ENCODE measurements at places on chromosomes 12 and 14. TPM values are rescaled to one million over a fixed set of nuclear protein-coding genes. Genes with fewer than 3 reads are reported as not detected.
A peak's percentile ranks its signal among the peaks of the same experiment; 100 is the strongest.

DNA sequence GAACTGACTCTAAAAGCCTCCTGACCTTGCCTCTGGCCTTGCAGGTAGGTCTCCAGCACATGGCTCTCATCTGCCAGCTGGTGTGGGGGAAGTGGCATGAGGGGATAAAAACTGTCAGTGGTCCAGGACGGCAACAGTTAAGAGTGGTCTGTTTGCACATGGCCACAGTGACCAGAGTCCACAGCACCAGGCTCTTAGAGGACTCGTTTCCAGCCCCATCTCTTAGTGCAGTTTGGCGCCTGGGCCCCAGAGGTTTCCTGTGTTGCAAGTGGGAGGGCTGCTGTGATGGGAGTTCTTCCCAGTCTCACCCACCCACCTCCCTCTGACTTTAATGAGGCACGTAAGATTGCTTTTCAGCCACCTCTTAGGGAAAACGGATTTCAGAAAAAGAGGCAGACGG is 37.0 kb downstream of the APPL2 start:
- DNase-seq = no peak
- H3K27ac ChIP-seq = peak overlapping the region; percentile 6
- peaks cover 5% of the 10 kb centered on the region for H3K4me1 ChIP-seq
- peaks cover 30% of the 10 kb centered on the region for H3K36me3 ChIP-seq

- no peaks in the 10 kb centered on the region for H3K4me1 ChIP-seq
- DNase-seq = no peak
- H3K27me3 ChIP-seq = no peaks in the 10 kb centered on the region
- H3K36me3 ChIP-seq = no peaks in the 10 kb centered on the region
- H3K4me3 ChIP-seq = no peak overlapping the region
Observed at GRCh38 chr12:132302466-132303358, 26.7 kb downstream of the GALNT9 start.

DNA sequence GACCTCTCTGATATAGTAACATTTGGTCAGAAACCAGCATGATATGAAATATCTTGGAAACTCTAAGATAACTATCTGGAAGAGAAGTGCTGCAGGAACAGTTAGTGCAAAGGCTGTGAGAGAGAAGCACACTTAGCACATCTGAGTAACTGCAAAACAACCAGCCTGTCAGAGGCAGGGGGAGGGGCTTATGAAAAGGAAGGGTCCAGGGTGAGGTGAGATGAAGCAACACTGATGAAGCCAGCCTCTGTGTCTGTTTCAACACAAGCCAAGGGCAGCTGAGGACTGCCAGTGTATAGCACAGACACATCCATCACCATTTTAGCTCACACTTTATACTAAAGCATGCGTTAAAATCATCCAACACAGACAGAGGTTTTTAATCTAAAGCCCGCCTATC is 37.4 kb upstream of the OVCH1 start:
- no peaks in the 10 kb centered on the region for H3K4me1 ChIP-seq
- peaks cover 5% of the 10 kb centered on the region for H3K27me3 ChIP-seq
- H3K27ac ChIP-seq = no peak overlapping the region
- H3K36me3 ChIP-seq = no peaks in the 10 kb centered on the region

DNA sequence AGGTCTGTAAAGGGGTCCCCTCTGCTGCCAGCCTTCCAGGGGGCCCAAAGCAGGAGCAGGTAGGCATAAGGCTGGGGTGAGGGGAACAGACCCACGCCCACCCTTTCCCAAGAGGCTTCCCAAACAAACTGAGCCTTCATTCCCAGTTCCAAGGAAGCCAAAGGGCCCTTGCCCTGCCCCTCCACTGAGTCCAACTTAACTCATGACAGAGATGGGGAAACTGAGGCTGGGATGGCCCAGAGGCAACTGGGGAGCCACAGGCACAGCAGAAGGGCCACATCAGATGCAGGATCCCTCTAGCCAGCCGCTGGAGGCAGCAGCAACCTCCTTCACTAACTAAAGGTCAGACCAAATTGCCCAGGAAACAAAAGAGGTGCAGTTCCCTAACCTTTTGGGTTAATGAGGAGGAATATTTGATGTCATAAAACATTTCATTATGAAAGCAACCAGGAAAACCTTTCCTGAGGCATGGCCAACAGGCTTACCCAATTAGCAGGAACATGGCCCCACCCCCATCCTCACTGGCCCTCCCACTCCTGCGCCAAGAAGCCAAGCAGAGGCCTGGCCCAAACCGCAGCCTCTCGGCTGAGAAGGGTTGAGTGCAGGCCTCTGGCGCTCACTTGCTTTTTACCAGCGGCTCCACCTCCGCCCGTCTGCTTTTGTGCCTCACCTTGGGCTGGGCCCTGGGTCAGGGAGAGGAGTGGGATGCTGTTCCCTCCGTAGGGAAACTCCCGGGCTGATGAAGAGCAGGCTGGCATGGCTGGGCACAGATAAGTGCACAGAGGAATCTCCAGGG is 293.5 kb upstream of the RTL1 start:
- no peak for DNase-seq
- H3K4me1 ChIP-seq = no peaks in the 10 kb centered on the region
- H3K27ac ChIP-seq = no peak overlapping the region
- H3K36me3 ChIP-seq = no peaks in the 10 kb centered on the region

TBK1 gene
- 34.6 TPM for total RNA-seq

DNA sequence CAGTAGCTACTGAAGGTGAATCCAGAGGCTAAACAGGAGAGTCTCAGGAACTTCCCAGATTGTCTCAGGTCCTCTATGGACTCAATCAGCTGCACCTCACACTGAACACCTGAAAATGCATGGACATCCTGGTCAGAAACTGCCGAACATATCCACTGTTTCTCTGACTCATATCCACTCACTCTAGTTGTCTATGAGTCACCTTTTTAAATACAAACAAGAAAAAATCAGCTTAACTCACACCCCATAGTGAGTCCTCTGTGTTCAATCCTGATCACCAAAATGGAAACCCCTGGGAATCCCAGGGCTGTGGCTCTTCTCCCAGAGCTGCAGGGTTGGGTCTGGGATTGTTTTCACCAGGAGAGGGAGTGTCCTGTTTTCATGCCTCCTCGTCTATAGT is 556.7 kb downstream of the TMEM121 start:
- no peaks in the 10 kb centered on the region for H3K36me3 ChIP-seq
- peaks cover 21% of the 10 kb centered on the region for H3K4me1 ChIP-seq
- no peak overlapping the region for H3K27ac ChIP-seq
- no peak overlapping the region for H3K4me3 ChIP-seq
- no peak for DNase-seq

RNF212B gene
- total RNA-seq = not detected

HAL gene
- total RNA-seq = 0.09 TPM

DNA sequence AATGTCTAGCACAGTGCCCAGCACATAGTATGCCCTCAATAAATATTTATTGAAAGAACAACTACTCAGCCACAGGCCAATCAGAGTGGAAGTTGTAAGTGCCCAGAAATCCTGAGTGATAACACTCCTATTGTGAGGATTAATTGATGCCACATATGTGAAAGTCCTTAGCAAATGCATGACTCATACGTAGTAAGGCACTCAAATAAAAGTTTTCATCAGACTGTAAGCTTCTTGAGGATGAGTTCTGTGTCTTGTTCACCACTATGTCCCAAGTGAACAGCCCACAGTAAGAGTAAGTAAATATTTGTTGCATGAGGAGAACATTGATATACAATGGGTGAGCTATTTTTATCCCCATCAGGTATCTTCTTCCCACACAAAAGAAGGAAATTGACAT is 24.7 kb upstream of the ANO6 start:
- peaks cover 3% of the 10 kb centered on the region for H3K36me3 ChIP-seq
- no peak overlapping the region for H3K4me3 ChIP-seq
- H3K27me3 ChIP-seq = no peaks in the 10 kb centered on the region
- DNase-seq = no peak

- H3K27ac ChIP-seq = peak overlapping the region; percentile 92
- DNase-seq = no peak
- no peaks in the 10 kb centered on the region for H3K36me3 ChIP-seq
- H3K4me3 ChIP-seq = peak overlapping the region; percentile 53
- H3K27me3 ChIP-seq = peaks cover 2% of the 10 kb centered on the region
- peaks cover 26% of the 10 kb centered on the region for H3K4me1 ChIP-seq
Observed at GRCh38 chr12:52835271-52836041, 1.3 kb upstream of the KRT79 start.
